Posterior cingulate gyrus (tissue), 11 donors: ENCODE measurements at places on chromosomes 3 and 15.
A peak's percentile ranks its signal among the peaks of the same experiment; 100 is the strongest.

- DNase-seq = no peak
Measured at GRCh38 chr15:32884146-32884545, 166.3 kb downstream of the GREM1 start.

- peak; percentile 91 for DNase-seq
Measured at GRCh38 chr15:92655178-92655995, at the start of gene FAM174B. Gene FAM174B, minus strand, starts transcription at chr15:92655775.

- peak; percentile 53 for DNase-seq
Measured at GRCh38 chr15:67098768-67099282, 33.4 kb downstream of the SMAD3 start.

GRCh38 chr15:43908516-43909050 lies 81.8 kb downstream of the WDR76 start:
- no peak for DNase-seq

GRCh38 chr3:152742368-152743347 lies 92.3 kb upstream of the P2RY1 start:
- no peak for DNase-seq

- no peak for DNase-seq
Measured at GRCh38 chr15:95698230-95698629, 632.3 kb upstream of the NR2F2 start.

DNA sequence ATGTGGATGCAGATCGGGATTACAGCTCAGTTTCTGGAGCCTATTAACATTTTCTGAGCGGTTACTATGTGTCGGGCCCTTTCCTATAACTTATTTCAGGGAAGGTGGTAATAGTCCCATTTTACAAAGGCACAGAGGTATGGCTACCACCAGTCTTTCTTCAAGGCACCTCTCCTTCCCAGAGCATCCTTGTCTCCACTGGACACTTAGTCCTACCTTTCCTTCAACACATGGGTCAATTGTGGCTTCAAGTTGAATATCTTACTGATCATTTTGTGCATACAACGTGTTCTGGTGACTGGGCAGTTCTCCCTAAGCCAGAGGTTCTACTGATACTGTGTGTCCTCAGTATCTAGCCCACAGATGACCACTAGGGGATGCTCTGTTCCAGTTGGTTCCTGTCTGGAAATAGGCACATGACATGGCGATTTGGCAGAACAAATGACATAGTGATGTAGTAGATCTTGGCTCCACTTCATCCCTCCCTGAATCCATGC lies 60.7 kb upstream of the CMTM8 start:
- DNase-seq = no peak

GRCh38 chr15:80562033-80562432 lies 133.1 kb upstream of the ABHD17C start:
- DNase-seq = no peak

- no peak for DNase-seq
Measured at GRCh38 chr3:15263120-15263519, 57.1 kb downstream of the CAPN7 start.

GRCh38 chr3:147038481-147038880 lies 367.9 kb downstream of the ZIC4 start:
- DNase-seq = no peak

- DNase-seq = no peak
Measured at GRCh38 chr15:64864068-64864467, 22.4 kb downstream of the PLEKHO2 start.

DNA sequence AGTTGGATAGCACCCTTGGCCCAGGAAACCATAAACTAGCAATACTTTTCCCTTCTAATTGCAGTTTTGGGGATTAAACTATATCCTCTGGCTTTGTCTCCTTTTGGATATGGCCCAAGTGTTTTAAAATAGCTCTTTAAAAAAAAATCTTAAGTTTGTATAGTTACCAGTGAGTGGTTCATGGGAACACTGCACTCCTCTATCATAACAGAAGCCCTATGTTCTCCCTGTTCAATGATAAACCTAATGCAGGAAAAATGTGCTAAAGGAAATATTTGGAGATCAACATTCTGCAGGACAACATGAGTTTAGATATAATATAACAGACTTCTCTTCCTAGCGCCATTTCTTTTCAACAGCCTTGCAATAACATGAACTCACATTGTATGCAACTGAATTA lies 13.1 kb downstream of the MRPL47 start:
- no peak for DNase-seq

DNA sequence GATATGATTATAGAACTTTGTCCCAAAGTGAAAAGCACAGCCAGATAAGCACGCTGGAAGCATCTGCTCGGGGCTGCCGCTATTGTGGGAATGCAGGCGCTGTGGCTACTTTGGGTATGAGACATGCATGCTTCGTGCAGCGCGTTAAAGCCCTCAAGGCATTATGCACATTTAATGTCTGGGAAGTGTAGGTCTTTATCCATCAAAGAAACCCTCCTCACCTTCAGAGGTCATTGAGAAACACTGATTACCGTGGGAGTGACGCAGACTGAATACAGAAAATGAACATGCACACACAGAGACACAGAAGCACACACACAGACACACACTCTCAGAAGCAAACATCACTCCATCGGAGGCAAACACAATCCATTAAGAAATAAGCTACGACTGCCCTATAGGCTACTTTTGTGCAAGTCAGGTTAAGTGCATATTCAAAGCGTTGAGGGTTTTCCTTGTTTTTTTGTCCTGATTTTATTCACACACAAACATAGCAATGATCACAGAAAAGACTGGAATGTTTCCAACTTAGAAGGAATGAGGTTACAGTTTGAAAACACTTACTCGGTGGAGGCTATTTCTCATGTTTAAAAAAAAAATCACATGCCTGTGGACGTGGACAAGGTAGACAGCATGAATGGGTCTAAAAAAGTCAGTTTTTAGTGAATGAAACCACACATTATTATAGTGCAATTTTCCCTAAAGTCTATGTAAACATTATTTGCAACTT lies 68.5 kb downstream of the PLCH1 start:
- peak; percentile 47 for DNase-seq

GRCh38 chr3:117507958-117508357 lies 798.4 kb downstream of the TUSC7 start:
- no peak for DNase-seq
